ENCODE measurements at places on chromosomes 16 and 17.

- no peak for DNase-seq
Measured at GRCh38 chr16:4537376-4538343, 913 bp downstream of the CDIP1 start.

DNA sequence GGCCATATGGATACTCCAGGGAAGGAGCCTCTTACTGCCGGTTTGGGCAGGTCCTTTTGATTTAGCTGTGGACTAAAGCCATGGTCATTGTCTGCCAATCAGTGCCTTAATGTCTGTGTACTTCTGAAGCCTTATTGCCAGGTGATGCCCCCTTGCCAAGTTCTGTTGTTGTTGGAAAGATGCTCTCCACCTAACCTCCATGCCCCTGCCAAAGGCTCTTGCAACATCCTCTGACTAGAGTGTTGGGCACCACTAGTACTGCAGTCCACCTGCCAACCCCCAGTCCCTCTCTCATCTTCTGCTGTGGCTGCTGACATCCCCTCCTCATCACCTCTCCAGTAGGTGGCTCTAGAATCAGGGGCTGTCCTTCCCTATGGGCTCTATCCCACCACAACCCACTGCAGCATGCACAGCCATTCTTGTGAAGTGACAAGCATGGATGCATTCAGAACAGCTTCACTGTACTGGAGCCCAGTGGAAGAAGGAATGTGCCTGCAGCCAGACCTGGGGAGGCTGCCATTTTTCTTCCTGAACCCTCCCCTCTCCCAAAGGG is 375.3 kb upstream of the CDH5 start:
- no peak for DNase-seq

GRCh38 chr17:73481676-73482075 is 162.6 kb downstream of the SDK2 start:
- no peak for DNase-seq

DNA sequence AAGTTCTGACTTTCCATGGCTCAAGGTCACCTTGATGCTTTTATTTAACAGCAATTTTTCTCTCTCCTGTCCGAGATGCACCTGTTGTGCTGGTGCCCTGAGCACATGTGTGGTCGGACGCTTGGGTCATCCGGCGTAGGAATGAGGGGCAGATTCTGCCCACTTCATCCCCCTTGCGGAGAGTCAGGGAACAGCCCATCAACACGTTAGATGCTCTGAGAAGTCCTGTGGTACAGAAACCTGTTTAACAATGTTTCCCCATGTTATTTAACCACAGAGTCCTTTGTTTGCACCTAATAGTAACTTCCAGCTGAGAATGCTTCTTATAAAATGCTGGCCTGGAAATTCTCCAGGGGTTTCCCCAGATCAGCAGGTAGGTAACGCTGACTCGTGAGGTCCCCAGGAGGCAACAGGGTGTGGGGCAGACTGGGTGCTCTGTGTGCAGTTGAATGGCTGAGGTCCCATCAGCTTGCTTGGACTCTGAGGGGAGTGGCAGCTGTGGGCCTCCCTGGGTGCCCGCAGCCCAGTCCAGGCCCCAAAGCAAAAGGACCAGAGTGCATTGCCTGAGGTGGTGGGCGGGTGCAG is 17.8 kb downstream of the DOC2B start:
- no peak for DNase-seq

DNA sequence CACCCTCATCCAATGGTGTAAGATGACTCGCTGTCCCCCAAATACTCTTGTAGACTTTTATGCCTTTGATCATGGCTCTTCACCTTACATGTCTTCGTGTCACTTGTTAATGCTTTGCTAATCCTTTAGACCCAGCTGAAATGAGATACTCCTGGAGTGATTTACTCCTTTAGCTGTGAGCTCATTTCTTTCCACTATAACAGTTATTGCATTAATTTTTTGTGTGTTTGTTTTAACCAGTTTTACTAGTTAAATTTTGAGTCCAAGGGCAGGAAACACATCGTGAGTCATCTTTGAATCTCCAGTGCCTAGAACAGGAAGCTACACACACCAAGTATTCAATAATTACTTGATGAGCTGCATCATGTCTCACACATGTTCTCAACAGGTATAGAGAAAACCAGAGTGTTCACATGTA is 6.5 kb upstream of the CTCF start:
- no peak for DNase-seq

GRCh38 chr17:859824-860195 is 77.7 kb downstream of the MRM3 start:
- no peak for DNase-seq
